Activated T-cell treated with anti-CD3 and anti-CD28 coated beads, Interleukin-2, amount 50 U/mL, for 72 hours (primary cell): ENCODE measurements at places on chromosomes 13 and 19. TPM values are rescaled to one million over a fixed set of nuclear protein-coding genes. Genes with fewer than 3 reads are reported as not detected.
A peak's percentile ranks its signal among the peaks of the same experiment; 100 is the strongest.

DNA sequence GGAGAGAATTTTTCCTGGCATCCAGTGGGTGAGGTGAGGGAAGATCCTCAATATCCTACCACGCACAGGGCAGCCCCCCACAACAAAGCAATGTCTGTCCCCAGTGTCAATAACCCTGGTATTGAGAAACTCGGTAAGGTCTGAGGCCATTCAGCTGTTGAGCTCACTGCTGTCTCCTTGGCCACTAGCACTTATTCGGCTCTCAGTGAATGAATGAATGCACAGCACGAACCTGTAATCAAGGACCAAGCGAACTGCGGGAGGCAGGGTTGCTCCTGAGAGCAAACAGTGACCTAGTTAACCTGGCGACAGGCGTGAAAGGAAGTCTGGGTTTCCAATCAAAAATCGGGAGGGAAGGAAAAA is 640 bp downstream of the ZSCAN5A start:
- no peak for DNase-seq
- peak overlapping the region; percentile 95 for H3K27ac ChIP-seq
- peaks cover 9% of the 10 kb centered on the region for H3K36me3 ChIP-seq
- peaks cover 37% of the 10 kb centered on the region for H3K4me1 ChIP-seq

- peak; percentile 65 for DNase-seq
- H3K4me3 ChIP-seq, result peak overlapping the region; percentile 65
- peak overlapping the region; percentile 43 for H3K27ac ChIP-seq
- H3K4me1 ChIP-seq, result peaks cover 39% of the 10 kb centered on the region
- no peaks in the 10 kb centered on the region for H3K27me3 ChIP-seq
These were observed 10.2 kb downstream of the DHRS12 start for GRCh38 chr13:51793570-51794271.

Gene CEACAM4
- total RNA-seq, result not detected

GRCh38 chr19:45568732-45569131 is 15.9 kb downstream of the OPA3 start:
- no peaks in the 10 kb centered on the region for H3K36me3 ChIP-seq
- H3K4me3 ChIP-seq, result no peak overlapping the region
- no peak for DNase-seq
- H3K4me1 ChIP-seq, result peaks cover 18% of the 10 kb centered on the region
- no peaks in the 10 kb centered on the region for H3K27me3 ChIP-seq

Gene ZNF677
- 9.0 TPM for total RNA-seq

DNA sequence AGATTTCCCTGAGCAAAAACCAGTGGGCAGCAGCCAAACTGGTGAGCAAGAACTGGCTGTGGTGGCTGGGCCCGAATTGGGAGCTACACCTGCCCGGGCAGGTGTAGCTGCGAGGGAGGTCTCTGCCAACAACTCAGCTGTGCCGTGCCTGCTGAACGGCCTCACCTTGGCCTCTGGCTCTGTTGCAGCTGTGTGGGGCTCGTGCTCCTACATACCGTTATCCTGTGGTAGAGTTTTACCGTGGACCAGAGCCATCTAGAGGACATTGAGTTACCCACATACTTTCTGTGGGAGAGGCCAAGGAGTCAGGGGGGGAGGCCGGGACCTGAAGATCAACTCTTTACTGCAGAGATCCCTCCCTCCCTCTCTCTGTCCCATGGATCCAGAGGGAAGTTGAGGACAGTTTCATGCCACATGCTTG is 113.2 kb downstream of the TM9SF2 start:
- H3K27ac ChIP-seq, result no peak overlapping the region
- H3K4me1 ChIP-seq, result peaks cover 39% of the 10 kb centered on the region
- no peaks in the 10 kb centered on the region for H3K36me3 ChIP-seq
- H3K4me3 ChIP-seq, result no peak overlapping the region
- no peak for DNase-seq

Gene TNNI3
- 0.91 TPM for total RNA-seq

Gene OSCAR
- 1.1 TPM for total RNA-seq

DNA sequence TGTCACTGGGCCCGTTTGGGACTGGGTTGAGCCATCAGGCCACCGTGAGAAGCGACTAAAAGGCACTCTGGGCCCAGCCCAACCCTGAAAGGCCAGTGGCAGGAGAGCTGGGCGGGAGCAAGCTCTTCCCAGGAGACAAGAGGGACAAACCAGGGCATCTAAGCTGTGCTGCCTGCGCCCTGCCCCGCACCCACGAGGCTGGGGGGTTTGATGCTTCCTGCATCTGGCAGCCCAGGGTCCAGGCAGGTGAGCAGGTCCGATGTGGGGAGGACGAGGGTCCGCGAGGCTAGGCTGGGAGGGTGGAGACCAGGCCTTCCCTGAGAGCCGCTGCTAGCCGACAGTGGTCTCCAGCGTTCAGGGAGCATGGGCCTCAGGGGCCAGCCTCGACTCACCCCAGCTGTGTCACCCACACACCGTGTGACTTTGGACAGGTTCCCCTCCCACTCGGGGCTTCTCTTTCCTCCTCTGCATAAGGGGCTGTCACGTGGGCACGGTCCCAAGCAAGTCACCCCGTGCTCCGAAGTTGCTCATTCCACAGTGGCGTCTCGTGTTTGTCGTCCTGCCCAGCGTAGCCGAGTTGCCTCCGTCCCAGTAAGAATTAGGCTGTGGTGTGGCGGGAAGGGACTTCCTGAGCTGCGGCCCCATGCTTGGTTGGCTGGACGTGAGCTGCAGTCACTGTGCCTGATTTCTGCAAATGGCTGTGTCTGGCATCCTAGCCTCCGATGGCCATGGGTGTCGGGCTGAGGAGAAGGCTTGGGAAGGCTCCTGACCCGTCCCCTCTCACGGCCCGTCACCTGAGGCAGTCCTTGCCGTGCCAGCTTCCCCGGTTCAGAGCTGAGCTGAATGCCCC is 15.8 kb downstream of the PLIN4 start:
- no peak overlapping the region for H3K27ac ChIP-seq
- H3K36me3 ChIP-seq, result peaks cover 3% of the 10 kb centered on the region
- no peak for DNase-seq
- no peak overlapping the region for H3K4me3 ChIP-seq

DNA sequence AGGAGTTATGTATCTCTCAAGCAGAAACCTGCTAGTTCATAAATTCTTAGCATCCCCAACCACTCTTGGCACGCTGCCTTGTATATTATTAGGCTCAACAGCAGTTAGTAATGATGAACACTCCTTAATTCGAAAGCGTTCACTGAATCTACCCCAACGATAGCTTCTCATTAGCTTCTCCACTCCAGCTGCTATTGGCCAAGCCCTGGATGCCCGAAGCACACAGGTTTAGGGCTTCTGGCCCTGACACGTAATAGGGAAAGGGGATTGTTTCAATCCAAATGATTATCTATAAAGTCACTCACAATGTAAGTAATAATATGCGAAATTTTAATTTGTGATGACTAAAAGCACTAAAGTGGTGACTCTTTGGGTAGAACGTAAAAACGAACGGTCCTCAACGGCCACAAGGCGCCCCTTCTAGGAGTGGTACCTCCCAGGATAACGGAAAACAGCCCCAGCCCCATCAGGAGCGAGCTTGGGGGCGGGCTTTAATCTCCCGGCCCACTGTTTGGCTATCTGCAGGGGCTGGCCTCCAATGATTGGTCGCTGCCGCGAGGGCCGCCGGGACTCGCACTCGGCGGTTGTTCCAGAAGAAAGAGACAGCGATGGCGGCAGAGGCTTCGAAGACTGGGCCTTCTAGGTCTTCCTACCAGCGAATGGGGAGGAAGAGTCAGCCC is at the start of gene RNF17:
RNF17 (plus strand) TSS at position 574 of the 680 bp plus-strand sequence; CDS start at position 609, 35 bp downstream.
- H3K4me1 ChIP-seq, result no peaks in the 10 kb centered on the region
- H3K27ac ChIP-seq, result no peak within 1 kb of the TSS
- H3K27me3 ChIP-seq, result peaks cover 20% of the 10 kb centered on the region
- H3K36me3 ChIP-seq, result no peaks in the 10 kb centered on the region
- H3K4me3 ChIP-seq, result no peak within 1 kb of the TSS

DNA sequence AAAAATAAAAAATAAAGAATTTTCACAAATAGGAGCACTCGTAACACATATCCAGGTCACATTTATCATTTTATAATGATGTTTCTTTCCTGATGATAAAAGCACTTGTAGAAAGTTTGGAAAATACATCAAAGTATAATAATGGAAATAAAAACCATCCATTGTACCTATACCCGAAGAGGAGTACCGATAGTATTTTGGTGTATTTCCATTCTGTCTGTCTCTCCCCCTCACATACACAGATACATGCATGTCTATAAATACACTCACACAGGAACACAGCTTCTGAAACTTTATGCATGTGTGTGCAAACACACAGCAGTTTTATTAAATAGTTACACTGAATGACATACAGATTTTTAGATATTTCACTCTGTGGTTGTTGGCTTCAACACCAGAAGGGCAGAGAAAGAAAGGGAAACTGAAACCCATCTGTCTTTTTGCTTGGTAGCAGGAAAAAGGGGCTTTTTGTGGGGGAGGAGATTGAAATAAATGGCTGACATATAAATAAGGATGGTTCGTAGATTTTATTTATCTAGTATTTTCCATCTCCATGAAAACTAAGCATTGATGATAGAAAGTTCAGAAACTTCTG is 114.8 kb downstream of the LRCH1 start:
- H3K36me3 ChIP-seq, result peaks cover 3% of the 10 kb centered on the region
- H3K27ac ChIP-seq, result peak overlapping the region; percentile 97
- peaks cover 57% of the 10 kb centered on the region for H3K4me1 ChIP-seq
- DNase-seq, result no peak
- H3K4me3 ChIP-seq, result peak overlapping the region; percentile 98

DNA sequence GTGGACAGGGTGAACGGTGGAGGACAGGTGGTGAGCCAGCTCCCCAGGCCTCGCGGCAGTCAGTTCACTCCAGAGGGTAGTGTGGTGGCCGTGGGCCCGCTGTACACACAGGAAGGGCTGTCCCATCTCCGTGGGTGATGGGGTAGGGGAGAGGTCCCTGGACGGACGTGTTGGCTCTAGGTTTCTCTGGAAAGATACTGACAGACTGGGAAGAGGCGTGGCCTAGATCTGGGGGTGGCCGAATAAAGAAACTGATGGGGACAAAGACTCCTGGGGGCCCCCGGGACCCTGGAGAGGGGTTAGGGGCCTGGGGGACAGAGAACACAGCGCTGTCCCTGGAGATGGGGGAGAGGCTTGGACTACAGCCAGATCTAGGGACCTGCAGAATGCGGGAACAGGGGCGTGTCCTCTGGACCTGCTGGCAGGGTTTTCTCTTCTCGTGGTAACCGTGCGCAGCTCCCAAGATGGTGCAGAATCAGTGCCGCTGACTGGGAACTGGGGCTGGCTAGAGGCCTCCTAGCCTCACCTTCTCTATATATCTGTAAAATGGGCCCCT is 4.0 kb upstream of the PRAM1 start:
- no peak for DNase-seq
- H3K4me1 ChIP-seq, result peaks cover 13% of the 10 kb centered on the region
- H3K4me3 ChIP-seq, result peak overlapping the region; percentile 93
- no peaks in the 10 kb centered on the region for H3K36me3 ChIP-seq
- no peaks in the 10 kb centered on the region for H3K27me3 ChIP-seq

DNA sequence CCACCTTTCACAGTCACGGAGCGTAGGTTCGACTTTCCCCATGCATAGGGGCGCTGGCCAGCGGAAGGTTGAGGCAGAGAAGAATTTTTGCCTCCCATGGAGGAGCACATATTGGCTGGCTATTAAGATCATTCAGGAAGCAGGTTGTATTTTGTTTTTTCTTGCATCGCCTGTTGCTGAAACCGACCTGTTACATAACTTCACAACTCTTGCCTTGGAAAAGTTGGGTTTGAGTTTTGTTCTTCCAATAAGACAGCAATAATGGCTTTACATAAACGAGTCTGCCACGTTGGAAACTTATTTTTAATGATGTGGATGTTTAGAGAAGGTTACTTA is 1.4 kb downstream of the UPF1 start:
- DNase-seq, result no peak
- H3K4me3 ChIP-seq, result peak overlapping the region; percentile 99
- H3K4me1 ChIP-seq, result peaks cover 50% of the 10 kb centered on the region
- H3K36me3 ChIP-seq, result peaks cover 18% of the 10 kb centered on the region
- H3K27ac ChIP-seq, result peak overlapping the region; percentile 98
- H3K27me3 ChIP-seq, result no peaks in the 10 kb centered on the region

DNA sequence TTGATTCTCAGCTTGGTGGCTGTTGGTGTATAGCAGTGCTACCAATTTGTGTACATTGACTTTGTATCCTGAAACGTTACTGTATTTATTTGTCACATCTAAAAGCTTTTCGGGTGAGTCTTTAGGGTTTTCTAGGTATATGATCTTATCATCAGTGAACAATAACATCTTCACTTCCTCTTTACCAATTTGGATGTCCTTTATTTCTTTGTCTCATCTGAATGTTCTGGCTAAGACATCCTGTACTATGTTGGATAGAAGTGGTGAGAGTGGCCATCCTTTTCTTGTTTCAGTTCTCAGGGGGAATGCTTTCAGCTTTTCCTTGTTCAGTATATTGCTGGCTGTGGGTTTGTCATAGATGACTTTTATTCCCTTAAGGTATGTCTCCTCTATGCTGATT is 6.0 kb upstream of the ZNF738 start:
- H3K4me1 ChIP-seq, result peaks cover 6% of the 10 kb centered on the region
- no peak overlapping the region for H3K27ac ChIP-seq
- H3K36me3 ChIP-seq, result peaks cover 8% of the 10 kb centered on the region
- DNase-seq, result no peak

DNA sequence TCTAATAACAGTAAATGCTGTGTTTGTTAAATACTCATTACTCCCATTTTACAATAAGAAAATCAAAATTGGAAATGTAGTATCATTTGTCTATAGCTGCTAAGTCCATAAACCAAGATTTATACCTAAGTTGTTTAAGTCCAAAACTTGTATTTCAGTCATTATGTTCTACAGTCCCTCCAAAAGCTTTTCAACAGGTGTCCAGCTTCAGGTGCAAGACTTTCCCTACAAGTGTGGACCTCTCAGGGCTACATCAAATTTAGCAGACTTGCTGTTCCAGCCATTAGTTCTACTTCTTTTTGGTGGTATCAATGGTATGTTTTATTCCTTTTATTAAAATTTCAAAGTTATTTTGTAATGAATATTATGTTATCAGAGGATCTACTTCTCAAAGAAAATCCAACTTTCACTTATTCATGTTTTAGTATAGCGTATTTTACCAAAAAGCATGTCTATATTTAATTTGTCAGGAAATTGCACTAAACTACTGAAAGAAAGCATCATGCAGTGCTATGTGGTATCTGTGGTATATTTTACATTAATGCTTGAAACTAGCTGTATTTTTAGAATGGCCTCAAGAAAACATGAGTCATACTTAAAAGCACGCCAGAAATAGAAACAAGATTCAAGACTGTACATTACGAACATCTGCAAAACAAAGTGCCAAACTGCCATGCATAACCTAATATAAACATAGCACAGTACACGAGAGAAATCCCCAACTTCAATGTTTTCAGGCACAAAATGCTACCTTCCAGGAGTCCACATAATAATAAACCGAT is 44.5 kb downstream of the VWA8 start:
- H3K4me3 ChIP-seq, result peak overlapping the region; percentile 88
- peak; percentile 23 for DNase-seq
- peaks cover 72% of the 10 kb centered on the region for H3K4me1 ChIP-seq

DNA sequence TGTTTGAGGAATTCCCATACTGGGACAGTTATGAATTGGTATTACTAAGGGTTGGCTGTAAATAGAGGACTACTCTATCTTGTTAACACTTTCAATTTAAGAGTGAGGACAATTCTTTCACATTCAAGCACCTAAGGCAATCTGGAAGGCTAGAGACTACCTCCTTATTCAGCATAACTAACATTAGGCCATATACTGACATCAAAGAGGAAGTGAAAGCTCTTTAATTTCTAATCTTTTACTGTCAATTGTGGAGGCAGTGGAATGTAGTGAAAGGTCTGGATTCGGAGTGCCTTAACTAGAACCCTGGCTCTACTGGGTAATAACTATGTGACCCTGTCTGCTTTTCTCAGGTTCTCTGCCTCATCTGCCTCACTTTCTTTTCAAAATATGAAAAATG is 134.0 kb downstream of the UFM1 start:
- H3K4me3 ChIP-seq, result no peak overlapping the region
- H3K4me1 ChIP-seq, result no peaks in the 10 kb centered on the region
- no peaks in the 10 kb centered on the region for H3K27me3 ChIP-seq
